Cardiac muscle cell (in vitro differentiated cells and primary cell): ENCODE measurements at places on chromosomes 7 and 10. TPM values are rescaled to one million over a fixed set of nuclear protein-coding genes. Genes with fewer than 3 reads are reported as not detected.

STEAP1B gene
- 0.11 TPM in 1 of 2 replicates, not detected in the other for total RNA-seq

ATOH7 gene
- total RNA-seq = 0.11 TPM in 1 of 2 replicates, not detected in the other

HOXA10 gene
- not detected in 2 replicates for total RNA-seq

FAM25A gene
- total RNA-seq = not detected in 2 replicates

ASZ1 gene
- 0.18 TPM in 1 of 2 replicates, not detected in the other for total RNA-seq

PRPS1L1 gene
- total RNA-seq = not detected in 2 replicates

TNS3 gene
- 5.7 and 8.0 TPM in 2 replicates for total RNA-seq

TMEM273 gene
- total RNA-seq = not detected in 2 replicates

MNX1 gene
- 0.56 and 0.77 TPM in 2 replicates for total RNA-seq

RARRES2 gene
- total RNA-seq = 4.2 and 5.5 TPM in 2 replicates

SAP25 gene
- total RNA-seq = 1.4 and 1.5 TPM in 2 replicates

MRPS17 gene
- total RNA-seq = 7.8 and 11.7 TPM in 2 replicates

HDAC9 gene
- 61.5 and 101 TPM in 2 replicates for total RNA-seq

ERVW-1 gene
- not detected in 2 replicates for total RNA-seq

PDIA4 gene
- total RNA-seq = 150 and 323 TPM in 2 replicates

PODXL gene
- total RNA-seq = 52.5 and 58.5 TPM in 2 replicates

COPG2 gene
- 26.8 and 35.1 TPM in 2 replicates for total RNA-seq

HYAL4 gene
- total RNA-seq = not detected in 2 replicates

CYP26C1 gene
- 0.06 and 0.21 TPM in 2 replicates for total RNA-seq

LRRC17 gene
- 5.7 and 9.7 TPM in 2 replicates for total RNA-seq

GSAP gene
- total RNA-seq = 0.67 and 3.0 TPM in 2 replicates

RSBN1L gene
- 13.6 and 24.6 TPM in 2 replicates for total RNA-seq

FOXI2 gene
- not detected in 2 replicates for total RNA-seq

ABCC2 gene
- total RNA-seq = 0.07 and 0.86 TPM in 2 replicates

BICC1 gene
- total RNA-seq = 11.3 and 13.2 TPM in 2 replicates

PCDH15 gene
- total RNA-seq = 0.30 TPM in 1 of 2 replicates, not detected in the other

HIBADH gene
- total RNA-seq = 62.5 and 70.5 TPM in 2 replicates

HMX2 gene
- not detected in 2 replicates for total RNA-seq

ASB10 gene
- 1.0 and 1.4 TPM in 2 replicates for total RNA-seq

ANKRD2 gene
- not detected in 2 replicates for total RNA-seq

SFMBT2 gene
- total RNA-seq = 4.4 and 5.9 TPM in 2 replicates
